ENCODE measurements at places on chromosomes 16 and 17.

DNA sequence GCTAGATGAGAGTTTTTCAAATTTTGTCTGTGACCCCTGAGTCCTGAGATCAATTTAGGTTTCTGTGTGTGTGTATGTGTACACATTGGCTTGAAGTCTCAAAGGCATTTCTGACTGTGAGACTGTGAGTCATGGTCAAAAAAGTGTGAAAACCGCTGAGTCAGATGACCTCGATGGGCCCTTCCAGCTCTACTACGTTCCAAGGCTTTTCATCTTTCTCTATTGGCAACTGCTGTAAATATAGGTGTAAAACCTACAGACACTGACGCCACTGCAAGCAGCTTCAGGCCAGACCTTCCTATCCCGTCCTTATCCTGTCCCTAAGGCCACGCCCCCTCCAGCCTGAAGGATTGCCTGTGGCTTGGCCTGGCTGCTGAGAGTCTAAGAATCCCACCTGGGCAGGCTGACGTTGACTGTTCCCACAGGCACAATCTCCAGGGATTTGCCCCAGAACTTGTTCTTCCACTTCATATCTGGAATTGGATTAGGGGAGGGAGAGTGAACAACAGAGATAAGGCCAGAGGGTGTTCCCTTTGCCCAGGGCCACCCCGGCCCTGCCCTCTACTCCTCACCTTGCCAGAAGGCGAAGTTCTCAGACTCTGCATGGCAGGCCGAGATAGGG, 11.3 kb downstream of the OSBPL7 start:
- no peak for DNase-seq

DNA sequence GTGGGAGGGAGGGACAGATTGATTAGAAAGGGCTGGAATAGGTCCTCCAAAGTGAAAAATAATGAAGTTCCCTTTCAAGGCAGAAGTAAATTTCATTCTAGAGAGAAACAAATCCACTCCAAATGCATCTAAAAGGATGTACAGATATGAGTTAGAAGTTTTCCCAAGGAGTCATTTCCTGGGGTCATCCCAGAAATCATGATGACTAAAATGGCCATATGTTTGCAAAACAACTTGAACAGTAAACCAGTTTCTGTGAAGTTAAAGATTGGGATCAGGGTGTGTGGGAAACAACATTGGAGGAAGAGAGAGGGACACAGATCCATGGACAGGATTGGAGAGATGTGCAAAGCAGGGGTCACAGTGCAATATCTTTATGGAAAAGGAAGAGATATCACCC, 32.5 kb upstream of the ARHGAP44 start:
- DNase-seq = no peak

DNA sequence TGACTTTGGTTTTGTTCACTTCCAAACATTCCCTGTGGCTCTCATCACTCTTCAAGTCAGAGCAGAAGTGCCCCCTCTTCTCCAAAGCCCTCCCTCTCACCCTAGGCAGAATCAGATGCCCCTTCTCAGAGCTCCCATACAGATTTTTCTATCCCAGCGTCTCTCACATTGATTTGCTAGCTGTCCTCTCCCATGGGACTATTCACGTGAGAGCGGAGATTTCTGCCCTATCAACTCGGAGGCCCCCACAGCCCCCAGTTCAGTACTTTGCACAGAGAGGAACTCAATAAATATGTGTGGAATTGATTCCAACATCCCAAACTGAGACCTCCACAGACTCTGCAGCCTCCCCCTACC, 182.6 kb downstream of the C16orf78 start:
- DNase-seq = peak; percentile 21

DNA sequence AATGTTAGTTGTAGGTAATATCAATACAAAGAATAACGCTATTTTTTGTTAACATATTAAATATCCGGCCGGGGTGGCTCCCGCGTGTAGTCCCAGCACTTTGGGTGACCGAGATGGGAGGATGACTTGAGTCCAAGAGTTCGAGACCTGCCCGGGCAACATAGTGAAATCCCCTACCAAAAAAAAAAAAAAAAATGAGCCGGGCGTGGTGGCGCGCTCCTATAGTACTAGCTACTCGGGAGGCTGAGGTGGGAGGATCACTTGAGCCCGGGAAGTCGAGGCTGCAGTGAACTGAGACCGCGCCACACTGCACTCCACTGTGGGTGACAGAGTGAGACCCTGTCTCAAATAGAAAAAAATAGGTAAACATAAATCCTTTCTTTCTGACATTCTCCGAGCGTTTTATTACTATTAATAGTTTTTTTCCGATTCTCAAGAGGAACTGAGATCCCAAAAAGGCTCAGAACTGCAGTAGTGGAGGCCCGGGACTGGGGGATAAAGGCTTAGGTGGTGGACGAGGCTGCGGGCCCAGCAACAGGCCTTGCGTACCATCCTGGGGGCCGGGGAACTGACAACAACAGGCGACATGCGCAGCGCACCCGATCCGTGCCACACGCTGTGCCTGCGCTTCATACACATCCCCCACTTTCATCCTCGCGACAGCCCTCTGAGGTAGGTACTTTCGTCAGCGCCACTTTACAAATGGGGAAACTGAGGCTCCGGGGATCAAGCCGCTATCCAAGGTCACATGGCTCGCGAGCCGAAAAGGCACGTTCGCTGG, 919 bp downstream of the N4BP1 start:
- no peak for DNase-seq

- no peak for DNase-seq
These were observed 162.7 kb upstream of the CIBAR2 start for GRCh38 chr16:85274924-85275323.

GRCh38 chr17:66579556-66579955, 255.4 kb upstream of the CACNG5 start:
- DNase-seq = no peak

DNA sequence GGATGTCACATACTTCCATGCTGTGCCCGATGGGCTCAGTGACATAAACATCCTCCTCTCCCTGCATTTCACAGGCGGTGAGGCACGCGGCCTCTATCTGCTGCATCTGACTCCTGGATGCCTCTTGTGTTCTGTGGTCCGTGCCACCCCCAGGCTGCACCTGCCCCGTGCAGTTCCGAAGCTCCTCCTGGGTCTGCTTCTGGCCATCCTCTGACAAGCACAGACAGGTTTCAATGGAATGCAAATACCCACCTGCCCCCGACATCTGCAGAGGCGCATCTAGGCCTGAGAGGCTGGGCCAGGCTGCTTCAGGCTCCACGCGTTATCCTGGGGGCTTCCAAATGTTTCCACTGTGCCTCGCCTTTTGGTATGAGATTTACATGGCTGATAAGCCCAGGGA, 46.3 kb upstream of the DNAH17 start:
- peak; percentile 3 for DNase-seq

- DNase-seq = no peak
These were observed 250.5 kb upstream of the TNRC6C start for GRCh38 chr17:77708049-77708448.

- DNase-seq = no peak
These were observed 24.5 kb downstream of the C17orf67 start for GRCh38 chr17:56809106-56809819.

DNA sequence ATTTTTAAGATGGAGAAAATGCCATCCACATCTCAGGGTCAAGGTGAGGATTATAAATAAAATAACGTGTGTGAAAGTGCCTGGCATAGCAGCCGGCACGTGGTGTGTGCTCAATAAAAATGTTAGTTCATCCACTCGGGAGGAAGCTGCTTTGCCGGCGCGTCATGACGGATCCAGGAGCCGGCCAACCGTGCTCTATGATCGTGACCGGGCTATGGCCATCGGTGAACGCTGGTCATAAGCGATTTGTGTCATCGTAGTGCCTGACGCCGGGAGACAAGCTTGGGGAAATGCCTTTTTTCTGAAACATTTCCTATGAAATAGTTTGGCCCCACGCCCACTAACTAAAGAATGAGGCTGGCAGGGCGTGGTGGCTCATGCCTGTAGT, 74.0 kb downstream of the CMC2 start:
- DNase-seq = no peak

DNA sequence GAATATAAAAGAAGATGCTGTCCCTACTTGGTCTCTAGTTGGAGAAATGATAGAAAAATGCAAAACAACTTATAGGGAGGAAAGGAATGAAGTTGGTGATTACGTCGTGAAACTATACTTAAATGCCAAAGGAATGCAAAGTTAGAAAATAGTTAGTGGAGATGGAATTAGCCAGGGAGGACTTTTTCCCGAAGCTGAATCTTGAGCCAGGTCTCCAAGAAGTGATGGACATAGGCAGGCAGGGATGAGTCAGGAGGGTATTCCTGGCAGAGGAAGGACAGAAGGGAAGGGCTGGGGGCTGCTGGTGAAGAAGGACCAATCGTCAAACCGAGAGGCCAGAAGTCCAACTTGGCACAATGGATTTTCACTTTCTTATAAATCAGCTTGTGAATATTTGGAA, 1.8 kb downstream of the SNTB2 start:
- no peak for DNase-seq

- peak; percentile 7 for DNase-seq
These were observed 25.1 kb downstream of the GSG1L start for GRCh38 chr16:28038409-28038808.

GRCh38 chr16:179211-180092, 807 bp upstream of the HBQ1 start:
- no peak for DNase-seq

DNA sequence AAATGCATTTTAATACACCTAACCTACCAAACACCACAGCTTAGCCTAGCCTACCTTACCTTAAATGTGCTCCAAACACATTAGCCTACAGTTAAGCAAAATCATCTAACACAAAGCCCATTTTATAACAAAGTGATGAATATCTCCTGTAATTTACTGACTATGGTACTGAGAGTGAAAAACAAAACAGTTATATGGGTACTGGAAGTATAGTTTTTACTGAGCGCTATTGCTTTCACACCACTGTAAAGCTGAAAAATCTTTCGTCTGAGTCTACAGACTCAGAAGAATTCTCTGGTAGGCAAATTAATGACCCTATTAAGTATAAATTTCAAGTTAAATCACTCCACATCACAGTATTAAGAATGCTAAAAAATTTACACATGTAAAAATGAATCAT, 3.5 kb downstream of the GRB2 start:
- no peak for DNase-seq

DNA sequence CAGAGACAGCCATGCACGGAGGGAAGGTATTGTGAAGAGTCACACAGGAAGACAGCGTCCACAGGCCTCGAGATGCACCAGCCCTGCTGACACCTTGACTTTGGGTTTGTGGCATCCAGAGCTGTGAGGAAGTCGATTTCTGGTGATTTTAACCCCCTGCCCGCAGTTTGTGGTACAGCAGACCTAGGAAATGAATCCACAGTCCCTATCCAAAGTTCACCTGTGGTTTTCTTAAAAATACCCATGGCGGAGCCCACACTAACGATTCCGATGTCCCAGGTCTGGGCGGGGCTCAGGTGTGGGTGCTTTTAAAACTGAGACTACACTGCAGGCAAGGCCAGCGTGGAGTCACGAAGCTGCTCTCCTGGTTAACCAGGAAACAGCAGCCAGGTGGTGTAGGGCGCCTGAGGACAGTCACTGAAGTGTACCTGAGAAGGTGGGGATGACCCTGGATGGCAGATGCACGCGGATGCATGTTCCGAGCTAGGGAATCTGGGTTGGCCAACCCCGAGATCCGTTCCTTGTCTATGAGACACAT, 14.4 kb upstream of the MEAK7 start:
- DNase-seq = peak; percentile 75

DNA sequence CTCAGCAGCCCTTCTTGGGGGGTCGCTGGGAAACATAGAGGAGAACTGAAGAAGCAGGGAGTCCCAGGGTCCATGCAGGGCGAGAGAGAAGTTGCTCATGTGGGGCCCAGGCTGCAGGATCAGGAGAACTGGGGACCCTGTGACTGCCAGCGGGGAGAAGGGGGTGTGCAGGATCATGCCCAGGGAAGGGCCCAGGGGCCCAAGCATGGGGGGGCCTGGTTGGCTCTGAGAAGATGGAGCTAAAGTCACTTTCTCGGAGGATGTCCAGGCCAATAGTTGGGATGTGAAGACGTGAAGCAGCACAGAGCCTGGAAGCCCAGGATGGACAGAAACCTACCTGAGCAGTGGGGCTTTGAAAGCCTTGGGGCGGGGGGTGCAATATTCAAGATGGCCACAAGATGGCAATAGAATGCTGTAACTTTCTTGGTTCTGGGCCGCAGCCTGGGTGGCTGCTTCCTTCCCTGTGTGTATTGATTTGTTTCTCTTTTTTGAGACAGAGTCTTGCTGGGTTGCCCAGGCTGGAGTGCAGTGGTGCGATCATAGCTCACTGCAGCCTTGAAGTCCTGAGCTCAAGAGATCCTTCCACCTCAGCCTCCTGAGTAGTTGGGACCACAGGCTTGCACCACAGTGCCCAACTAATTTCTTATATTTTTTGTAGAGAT, 3.4 kb downstream of the STH start:
- peak; percentile 80 for DNase-seq

DNA sequence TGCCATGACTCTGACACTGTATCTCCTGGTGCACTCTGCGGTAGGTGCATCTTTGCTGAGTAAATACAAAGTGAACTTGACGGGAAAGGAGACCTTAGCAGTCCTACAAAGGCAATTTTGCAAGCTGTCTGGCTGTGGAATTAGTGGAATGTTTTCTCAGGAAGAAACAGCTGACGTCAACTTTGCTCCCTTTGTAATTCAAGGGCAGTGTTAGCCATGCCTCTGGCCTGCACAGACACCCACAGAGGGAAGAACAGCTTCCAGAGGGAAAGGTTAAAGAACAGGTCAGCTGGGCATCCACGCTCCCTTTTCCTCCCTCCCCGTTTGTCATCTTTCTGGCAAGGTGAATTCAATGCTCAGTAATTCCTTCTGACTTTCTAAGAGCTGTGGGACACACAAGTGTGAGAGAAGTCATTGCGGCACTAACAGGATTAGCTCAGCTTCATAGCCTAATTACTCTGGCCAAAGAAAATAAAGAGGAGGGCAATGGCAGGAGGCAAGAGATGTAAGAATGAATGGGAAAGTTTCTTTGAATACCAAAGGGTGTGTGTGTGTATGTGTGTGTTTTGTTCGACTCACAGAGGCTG, 476.9 kb upstream of the GOT2 start:
- DNase-seq = no peak

DNA sequence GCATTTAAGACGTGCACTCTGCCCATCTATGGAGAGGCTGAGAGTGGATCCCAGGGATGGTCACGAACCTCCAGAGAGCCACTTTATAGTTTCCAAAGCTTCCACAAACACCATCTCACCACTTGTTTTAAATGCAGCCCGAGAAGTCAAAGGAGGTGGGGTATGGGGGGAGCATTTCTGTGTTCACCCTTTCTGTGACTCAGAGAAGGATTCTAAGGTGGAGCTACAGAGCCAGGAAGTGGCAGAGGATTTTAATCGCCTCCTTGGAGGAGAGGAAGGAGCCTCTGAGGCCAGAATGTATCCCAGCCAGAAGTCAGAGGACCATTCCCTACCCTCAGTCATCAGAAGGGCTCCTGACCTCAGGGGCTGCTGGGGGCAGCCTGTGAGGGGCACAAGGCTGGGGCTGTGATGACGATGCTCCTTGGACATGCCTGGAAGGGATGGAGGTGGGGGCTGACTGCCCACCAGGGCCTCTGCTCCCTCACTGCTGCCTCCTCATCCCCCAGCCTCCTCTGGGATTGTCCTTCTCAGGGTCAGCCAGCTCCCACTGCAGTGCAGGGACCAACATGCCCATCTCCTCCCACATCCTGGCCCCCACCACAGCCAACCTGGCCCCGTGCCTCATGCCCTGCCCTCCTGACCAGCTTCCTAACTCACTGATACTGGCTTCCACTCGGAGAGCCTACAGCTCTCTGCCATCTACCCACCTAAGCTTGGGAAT, 2.8 kb downstream of the XYLT2 start:
- DNase-seq = no peak

Measured in NCI-H1417 (cell line).